ENCODE measurements at places on chromosomes 5 and 9.

DNA sequence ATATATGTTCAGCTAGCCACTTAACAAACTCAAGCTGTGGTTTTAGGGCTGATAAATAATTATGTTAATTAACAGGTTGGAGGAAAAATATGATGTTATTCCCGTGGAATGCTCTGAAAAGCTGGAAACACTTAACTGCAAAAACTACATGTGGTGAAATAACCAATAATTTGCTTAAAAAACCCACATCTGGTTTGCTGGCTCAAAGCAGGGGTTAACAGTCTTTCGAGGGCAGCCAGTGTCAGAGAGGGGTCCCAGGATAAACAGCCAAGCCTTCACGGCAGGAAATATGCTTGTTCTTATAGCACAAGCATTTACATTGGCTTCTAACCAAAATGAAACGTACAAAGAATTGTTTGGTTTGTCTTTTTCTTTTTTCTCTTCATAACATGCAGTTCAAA is 254.0 kb upstream of the GAS1 start:
- no peak for DNase-seq

DNA sequence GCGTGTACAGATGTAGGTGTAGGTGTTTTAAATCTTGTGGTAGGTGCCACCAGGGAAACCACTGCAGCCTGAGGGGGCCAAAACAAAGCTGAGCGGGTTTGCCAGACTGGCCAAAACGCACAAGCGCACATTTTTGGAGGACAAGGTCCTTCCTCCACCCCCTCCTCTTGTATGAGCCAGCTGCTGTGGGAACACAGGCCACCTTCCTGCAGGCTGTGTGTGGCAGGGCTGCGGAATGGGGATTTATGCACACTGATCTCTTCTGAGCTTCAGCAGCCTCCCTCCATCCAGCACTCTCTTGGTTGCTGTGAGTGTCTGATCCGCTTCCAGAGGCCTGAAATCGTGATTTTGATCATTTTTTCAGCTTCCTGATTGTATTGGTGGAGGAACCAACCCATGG is 22.4 kb downstream of the ZBTB43 start:
- DNase-seq, result no peak

DNA sequence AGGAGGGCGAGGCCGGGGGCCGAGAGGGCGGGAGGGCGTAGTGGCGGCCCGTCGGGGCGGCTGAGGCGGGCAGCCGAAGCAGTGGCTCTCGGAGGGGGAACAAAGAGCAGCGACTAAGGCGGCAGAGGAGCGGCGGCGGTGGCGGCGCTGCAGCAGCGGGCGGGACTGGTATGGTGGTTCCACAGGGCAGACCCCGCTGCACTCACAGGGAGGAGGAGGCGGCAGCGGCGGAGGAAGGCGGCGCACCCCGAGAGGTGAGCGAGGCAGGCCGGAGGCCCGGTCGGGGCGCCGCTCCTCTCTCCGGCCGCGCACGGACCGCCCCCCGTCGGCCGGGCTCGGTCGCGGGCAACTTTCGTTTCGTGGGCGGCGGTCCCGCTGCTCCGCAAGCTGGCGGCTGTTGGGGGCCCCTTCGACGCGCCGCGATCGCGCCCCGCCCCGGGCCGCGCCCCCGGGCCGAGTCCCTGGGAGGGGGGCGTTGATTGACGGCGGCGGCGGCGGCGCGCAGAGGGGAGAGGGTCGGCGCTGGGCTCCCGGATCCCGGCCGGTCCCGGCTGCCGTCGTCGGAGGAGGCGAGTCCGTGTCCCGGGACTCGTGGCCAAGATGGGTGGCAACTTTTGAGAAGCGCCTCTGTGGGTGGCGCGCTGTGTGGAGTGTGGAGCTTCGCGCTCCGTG is 467 bp downstream of the CNOT6 start:
- peak; percentile 23 for DNase-seq

DNA sequence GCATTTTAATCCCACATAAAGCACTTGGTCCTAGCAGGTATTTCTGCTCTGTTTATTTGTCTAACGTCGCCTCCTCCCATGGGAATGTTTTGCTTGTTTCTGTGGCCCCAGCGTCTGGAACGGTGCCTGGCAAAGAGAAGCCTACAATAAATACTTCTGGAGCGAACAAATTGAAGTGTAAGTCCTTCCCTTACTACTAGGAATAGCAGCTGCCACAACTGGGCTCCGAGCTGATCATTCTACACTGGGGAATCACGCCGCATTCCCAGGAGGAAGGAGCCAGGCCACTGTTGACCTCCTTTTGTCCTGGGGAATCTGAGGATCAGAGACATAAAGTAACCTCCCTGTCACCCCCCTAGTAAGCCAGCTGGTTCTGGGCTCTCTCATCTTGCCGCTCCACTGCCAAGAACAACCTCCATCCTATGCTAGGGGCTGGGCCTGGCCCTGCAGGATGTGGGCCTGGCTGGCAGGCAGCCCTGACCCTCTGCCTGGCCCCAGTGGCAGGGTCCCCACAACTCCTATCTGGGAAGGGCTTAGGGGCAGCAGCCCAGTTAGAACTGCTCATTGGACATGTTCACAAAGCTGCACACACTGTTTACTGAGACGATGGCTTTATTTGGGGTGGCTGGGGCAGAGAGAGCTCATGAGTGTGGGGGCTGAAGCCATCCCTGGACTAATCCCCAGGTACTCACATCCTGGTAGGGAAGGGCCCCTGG is 82.8 kb downstream of the GTF3C4 start:
- no peak for DNase-seq

DNA sequence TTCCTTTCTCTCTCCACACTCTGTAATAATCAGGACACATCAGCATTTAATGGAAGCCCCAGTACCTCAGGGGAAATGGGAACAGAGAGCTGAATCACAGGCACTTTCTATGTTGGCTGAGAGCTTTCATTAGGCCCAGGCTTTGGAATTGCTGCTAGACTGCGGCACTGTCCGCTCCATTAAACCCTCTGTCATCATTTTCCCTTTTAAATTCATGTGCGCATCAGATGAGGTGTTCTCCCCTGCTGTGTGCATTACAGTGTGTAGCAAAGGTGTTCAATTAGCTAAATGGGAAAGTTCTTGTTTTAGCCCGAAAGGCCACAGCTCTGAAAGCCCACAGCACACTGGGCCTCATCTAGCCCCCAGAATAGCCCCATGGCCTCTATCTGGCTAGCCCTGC is 133.6 kb downstream of the SV2C start:
- no peak for DNase-seq

DNA sequence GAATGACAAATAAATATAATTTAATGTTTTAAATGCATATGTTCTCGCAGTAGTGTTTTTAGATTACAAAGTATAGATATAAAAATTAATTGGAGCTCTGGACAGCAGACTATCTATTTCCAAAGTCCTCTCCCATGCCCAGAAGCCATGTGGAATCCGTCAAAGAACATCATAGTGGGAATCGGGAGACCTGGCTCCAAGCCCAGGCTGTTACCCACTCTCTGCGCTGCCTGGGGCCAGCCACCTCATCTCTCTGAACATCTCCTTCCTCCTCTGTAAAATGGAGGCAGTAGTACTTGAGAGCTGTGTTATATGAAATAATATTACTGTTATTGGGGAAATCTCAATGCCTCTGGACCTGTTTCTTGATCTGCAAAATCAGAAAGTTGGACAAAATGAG is 58.1 kb upstream of the SLC30A5 start:
- no peak for DNase-seq

- DNase-seq, result no peak
Measured at GRCh38 chr5:159426694-159427093, 96.4 kb upstream of the IL12B start.

- DNase-seq, result no peak
Measured at GRCh38 chr9:137391411-137391754, 31.6 kb downstream of the EXD3 start.

DNA sequence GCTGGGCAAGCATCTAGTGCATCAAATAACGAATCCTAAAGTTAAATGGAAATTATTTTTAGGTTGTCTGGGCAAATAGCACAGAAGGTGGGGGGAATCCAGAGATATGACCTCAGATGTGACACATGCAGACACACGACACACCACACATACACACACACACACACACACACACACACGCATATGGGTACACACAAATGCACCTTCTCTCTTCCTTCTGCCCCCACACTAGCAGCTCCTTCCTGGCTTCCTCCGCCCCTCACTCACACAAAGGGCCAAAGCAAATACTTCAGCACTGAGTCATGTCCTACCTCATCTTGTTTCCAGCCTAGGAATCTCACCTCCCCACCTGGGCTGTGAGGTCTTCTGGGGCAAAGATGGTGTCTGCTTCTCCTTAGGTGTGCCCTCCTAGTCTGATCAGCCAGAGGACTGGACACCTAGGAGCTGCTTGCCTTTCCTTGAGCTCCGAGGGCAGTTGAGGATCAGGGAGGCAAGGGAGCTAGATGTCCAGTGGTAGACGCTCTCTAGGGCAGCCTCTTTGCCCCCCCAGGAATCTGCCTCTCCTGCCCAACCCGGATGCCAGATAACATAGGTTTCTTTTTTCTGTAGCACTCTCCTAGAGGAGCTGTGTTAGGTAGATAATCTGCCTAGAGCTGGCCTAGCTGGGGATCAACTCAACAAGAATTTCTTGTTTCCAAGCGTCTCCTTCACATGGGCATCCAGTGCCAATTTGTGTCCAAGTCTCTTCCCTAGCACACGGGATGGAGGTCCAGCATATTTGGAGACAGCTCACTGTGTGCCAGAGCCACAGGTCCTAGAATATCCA is 14.3 kb upstream of the JADE2 start:
- peak; percentile 28 for DNase-seq

- no peak for DNase-seq
Measured at GRCh38 chr5:74664551-74664950, 20.5 kb upstream of the HEXB start.
